Ureter (tissue), 1 donor: ENCODE measurements at places on chromosomes 1 and 21. TPM values are rescaled to one million over a fixed set of nuclear protein-coding genes. Genes with fewer than 3 reads are reported as not detected.

GRCh38 chr1:76951153-76951552, 83.9 kb downstream of the ST6GALNAC5 start:
- no peak for DNase-seq

DNA sequence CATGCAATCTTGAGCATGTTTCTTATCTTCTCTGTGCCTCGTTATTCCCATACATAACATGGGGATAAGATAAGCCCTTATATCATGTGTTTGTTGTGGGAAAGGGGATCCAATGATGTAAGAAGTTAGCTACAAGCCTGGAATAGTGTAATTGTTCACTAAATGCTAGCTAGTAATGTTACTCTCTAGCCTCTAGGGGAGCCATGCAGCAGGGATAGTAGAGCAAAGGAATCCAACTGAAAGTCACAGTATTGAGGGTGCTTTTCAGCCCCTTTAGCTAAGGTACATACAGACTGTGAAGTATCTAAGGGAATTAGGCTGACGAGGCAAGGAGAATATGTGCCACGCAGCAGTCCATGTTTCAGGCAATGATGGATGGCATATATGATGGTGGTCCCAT, 46.9 kb downstream of the IL23R start:
- DNase-seq: no peak

DNA sequence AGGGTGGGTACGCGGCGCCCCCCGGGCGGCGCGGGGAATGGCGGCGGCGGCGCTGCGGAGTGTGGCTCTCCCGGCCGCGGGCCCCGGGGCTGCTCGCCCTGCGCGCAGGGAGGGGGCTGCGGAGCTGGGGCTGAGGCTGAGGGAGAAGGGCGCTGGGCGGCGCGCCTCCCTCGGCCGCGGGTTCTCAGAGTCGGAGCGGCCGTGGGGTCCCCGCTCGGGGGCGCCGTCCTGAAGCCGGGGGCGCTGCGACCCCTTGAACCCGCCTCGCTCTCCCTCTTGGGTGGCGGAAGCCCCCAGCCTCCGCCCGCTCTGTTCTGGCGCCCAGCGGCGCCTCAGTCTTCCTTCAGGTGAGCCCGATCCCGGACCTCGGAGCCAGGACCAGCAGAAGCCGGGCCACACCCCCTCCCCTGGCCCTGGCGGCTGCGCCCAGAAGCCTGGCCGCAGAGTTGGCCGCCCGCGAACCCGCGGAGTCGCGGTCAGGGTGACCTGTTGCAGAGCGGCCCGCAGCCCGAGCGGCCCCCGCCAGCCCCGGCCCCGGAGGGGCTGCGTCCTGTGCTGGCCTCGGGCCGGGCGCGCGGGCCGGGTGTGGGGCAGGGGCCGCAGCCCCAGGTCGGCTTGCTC, 532 bp downstream of the RALGPS2 start:
- peak; percentile 49 for DNase-seq

Gene CR1L
- not detected for total RNA-seq

DNA sequence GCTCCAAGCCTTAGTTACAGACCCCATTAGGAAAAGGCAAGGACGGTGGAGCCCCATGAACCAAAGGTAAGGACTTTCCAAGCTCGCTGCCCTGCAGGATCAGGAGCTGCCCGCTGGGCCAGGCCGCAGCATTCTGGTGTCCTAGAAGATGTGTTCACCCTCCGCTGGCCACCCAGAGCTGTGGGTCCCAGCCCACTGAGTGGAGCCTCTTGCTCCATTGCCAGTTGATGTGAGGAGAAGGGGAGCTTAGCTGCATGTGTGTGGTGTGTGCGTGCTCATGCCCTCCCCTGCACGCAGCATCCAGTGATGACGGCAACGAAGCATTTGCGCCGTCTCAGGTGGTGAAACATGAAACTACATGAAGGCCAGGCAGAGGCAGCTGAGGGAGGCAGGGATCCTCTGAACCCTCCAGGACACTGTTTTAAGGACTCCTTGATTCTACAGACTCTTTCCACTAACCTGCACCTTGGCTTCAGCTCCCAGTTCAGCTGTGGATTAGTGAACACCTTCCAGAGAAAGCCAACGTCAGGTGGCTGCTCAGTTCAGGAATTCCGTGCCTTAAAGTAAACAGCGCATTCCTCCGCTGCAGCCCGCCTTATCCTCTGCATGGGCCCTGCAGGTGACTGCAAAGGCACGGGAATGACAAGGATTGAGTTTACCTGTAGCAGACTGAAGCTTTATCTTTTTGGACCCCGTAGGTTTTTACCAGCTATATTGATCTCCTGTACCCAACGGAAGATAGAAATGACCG, 48.7 kb downstream of the SMYD2 start:
- no peak for DNase-seq

Gene EEIG2
- total RNA-seq: 24.1 TPM

DNA sequence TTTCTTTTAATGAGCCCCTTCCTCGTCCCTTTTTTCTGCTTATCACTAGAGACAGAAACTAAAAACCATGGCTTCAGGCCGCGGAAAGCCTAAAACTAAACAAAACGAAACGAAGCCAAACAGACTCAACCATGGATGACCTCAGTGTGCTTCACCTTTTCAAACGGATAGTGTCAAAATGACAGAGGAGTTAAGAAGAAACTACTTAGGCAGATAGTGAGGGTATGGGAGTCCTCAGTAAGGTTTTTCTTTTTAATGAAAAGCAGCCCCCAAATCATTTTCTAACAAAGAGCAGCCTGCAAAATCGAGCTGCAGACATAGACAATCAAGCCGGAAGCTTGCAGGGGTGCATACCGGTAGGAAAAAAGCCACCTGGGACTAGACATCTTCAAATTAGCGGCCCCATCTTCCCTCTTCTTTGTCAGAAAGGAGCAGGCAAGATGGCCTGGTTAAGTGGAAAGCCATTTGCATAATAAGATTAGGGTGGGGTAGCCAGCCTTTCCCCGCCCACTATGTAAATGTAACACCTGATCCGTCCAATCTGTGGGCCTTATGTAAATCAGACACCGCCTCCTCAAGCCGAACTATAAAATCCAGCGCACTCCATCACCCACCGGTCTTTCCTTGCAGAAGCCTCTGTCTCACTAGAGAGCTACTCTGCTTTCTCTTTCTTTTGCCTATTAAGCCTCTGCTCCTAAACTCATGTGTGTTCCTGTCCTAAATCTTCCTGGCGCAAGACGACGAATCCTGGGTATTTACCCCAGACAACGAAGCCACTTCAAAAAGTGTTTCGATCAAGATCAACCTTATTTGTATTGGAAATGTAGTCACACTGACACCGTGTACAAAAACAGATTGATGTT, 6.2 kb upstream of the ERO1B start:
- DNase-seq: no peak

DNA sequence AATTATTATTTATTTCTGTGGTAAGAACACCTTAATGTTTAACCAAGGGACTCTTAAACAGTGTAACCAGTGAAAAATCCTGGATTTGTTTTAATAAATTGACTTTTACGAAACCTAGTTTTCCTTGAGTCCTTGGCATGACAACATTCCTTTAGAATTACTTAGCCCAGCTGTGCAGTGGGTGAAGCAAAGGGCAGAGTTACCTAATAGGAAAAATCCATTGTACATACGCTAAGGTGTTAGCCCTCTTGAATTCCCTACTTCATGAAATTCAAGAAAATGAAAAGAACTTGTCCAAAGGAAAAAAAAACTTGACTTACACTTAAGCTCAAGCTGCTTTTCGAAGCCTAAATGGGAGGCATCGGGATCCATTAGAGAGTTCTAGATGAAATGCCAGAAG, 852.0 kb upstream of the ADAMTS5 start:
- DNase-seq: no peak

GRCh38 chr1:31327381-31327780, 30.5 kb downstream of the ZCCHC17 start:
- no peak for DNase-seq

- no peak for DNase-seq
These were observed 175.6 kb upstream of the DAB1 start for GRCh38 chr1:57599236-57599994.

GRCh38 chr1:53394306-53394705, 64.9 kb upstream of the DMRTB1 start:
- no peak for DNase-seq

DNA sequence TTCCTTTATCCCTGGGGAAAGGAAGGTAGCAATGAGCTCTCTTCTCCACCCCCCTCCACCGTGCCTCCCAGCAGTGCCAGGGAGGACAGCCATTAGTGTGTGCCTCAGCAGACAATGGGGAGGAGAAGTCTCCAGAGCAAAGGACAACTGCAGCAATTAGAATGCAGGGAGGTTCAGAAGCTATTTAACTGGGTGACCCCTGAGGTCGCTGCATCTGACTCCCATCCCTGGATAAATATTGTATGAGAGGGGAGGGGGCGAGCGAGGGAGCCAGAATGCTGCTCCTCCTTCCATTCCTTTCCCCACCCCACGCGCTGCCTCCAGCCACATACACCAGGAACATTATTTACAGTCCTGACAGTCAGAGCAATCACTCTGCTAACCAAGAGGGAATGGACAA, 59.0 kb downstream of the ERI3 start:
- no peak for DNase-seq

- DNase-seq: no peak
These were observed 7.6 kb downstream of the ATP1A1 start for GRCh38 chr1:116380499-116381242.

DNA sequence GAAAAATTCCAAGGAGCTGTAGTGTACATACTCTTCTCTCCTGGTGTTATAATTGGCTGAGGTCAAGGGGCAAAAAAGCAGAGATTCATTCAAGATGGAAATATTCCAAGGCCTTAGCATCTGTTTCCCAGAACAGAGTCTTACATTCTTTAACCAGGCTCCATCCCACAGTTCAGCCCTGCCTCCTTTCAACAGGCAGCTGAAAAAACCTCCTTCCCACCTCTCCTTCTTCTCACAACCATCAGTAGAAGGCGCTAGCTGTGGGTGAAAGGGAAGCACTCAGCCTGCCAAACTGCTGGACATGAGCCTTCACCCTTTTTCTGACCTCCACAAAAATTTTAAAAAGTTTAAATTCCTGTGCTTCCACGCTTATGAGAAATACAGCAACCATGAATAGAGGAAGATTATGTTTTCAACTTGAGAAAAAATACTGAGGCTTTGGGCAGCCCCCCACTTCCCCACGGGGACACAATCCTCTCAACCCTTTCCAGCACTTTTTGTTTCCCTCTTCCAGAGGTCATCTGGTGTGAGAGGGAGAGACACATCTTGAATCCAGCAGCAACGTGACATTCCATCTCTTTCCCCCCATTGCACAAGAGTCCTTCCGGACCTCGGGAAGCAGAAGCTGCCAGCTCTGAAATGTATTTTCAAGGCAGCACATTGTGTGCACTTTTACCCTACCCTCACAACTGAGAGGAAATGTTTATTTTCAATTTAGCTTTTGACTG, 43.2 kb upstream of the FMO2 start:
- DNase-seq: peak; percentile 73

GRCh38 chr21:44382536-44382935, 29.1 kb downstream of the TRPM2 start:
- peak; percentile 18 for DNase-seq
